ENCODE measurements at places on chromosomes 1 and 21.

GRCh38 chr1:39387452-39387851 is 104.0 kb upstream of the BMP8A start:
- DNase-seq: no peak

DNA sequence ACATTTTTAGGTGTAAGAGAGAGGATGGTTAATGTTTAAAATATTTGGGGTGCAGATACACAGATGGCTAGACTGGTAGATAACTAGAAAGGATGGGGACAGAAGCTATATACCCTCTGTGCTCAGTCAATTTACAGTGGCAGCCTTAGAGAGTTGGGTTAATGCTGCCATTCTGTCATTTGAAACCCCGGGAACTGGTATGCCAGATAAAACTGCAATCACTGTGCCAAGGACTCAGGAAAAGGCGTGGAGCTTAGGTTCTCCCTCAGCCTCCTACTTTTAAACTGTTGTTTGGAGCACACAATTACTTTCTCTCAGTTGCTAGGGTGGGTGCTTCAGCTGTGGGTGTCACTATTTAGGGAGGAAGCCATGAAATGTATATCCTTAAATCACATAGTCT is 90.0 kb upstream of the HNRNPU start:
- no peak for DNase-seq

DNA sequence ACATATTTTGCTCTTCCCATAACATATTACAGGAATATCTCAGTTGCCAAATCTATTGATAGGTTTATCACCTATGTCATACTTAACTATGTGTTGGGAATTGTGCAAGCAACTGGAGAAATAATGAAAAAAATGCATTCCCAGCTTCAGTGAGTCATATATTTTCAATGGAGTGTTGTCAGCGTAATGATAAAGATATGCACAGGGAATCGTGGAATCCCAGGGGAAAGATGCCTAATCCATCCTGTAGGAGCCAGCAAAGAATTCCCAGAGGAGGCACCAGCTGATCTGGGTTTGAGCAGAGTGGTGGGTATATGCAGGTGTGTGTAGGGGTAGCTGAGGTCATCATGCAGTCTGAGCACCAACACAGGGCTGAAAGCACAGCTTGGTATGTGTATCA is 213.3 kb upstream of the DAB1 start:
- no peak for DNase-seq

- no peak for DNase-seq
Measured at GRCh38 chr1:218298398-218298797, 13.3 kb downstream of the RRP15 start.

DNA sequence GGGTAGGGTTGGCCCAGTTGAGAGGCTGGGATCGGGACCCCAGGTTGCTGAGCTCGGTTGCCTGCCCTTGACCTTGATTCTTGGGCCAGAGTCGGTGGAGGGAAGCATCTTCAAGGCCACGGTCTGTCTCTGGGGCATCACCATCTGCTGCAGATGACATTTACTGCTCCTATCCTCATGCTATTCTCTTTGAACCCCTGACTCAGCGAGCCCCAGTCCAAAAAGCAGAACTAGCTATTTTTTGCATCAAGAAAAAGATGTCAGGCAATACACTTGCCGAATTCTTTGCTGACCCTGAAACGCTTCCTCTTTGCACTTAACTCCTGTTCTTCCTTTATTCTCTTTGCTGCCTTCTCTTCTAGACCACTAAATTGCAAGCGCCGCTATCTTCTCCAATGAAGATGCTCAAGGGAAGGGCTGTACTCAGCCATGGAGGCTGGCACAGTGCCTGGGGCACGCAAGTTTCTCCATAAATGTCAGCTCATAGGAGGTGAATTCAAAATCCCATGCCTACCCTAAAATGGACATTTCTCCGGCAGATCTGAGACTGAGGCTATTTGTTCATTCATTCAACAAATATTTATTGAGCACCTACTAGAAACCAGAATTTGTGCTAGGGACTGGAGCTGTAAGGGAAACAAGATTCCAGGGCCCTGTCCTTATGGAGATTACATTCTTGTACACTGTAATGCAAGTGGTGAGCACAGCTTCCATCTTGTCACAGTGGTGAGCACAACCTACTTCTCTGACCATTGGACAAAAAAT is 20.5 kb upstream of the CAPZB start:
- DNase-seq: peak; percentile 80

GRCh38 chr1:207848234-207848633 is 62.7 kb downstream of the CD34 start:
- DNase-seq: peak; percentile 89

- no peak for DNase-seq
Measured at GRCh38 chr21:24272521-24272938, 1334.8 kb downstream of the MRPL39 start.

GRCh38 chr21:45523411-45524101 is 18.7 kb downstream of the SLC19A1 start:
- DNase-seq: peak; percentile 46

GRCh38 chr1:177354247-177354646 is 183.5 kb downstream of the BRINP2 start:
- DNase-seq: no peak

GRCh38 chr1:92960395-92961130 is 699 bp downstream of the DIPK1A start:
- DNase-seq: peak; percentile 79

- no peak for DNase-seq
Measured at GRCh38 chr1:29134695-29135028, 11.0 kb upstream of the TMEM200B start.

- DNase-seq: no peak
Measured at GRCh38 chr1:171715813-171716251, 26.0 kb downstream of the VAMP4 start.

DNA sequence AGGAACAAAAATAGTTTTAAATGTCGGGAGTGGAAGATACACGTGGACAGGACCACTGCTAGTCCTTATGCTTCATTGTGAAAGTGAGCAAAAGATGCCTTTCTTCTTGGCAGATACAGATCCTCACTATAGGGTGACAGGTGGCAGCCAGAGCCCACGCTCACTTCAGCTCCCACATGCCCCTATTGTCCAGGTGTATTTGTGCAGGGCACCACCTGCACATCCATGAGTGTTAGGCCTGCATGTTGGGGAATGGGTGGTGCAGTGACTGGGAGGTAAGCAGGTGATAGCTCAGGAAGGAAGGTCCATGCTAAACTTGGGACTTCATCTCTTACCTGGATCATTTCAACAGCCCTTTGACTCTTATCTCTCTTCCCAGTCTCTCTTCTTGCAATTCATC is 27.4 kb downstream of the SLC5A9 start:
- no peak for DNase-seq

DNA sequence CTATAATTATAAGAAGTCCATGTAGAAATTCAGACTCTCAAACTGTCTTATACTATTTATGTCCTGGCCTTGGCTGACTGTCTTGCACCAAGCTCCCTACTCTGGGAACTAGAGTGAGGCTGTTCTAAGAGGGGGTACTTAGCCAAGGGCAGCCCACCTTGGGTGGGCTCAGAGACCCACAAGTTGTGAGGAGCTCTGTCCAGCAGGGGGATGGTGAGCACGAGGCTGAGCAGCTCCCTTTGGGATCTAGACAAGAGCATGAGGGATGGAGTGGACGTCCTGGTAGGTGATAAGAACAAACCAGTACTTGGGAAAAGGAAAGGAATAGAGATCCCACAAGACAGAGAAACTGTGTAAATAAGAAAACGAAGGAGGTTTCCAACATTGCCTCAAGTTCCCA is 127.1 kb upstream of the SLC44A3 start:
- no peak for DNase-seq

GRCh38 chr1:236021424-236022135 is 43.3 kb downstream of the NID1 start:
- DNase-seq: no peak

- DNase-seq: no peak
Measured at GRCh38 chr1:228902781-228903433, 167.6 kb downstream of the RHOU start.

DNA sequence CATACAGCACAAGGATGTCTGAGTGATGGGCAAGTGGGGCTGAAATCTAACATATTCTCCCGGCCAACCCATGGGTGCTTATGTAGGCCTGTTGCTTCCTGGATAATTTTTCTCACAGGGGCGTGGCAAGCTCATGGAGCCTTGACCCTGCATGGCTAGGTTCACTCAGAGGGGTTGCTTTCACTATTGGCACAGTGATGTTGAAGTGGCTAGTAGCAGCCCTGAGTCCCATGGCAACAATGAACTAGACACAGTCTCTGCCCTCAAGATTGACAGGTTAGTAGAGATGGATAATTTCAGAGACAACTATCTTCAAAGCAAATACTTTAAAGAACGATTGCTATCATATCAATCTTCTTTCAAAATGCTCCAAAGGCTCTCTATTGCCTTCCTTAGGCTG is 6.5 kb upstream of the MAB21L3 start:
- DNase-seq: no peak

DNA sequence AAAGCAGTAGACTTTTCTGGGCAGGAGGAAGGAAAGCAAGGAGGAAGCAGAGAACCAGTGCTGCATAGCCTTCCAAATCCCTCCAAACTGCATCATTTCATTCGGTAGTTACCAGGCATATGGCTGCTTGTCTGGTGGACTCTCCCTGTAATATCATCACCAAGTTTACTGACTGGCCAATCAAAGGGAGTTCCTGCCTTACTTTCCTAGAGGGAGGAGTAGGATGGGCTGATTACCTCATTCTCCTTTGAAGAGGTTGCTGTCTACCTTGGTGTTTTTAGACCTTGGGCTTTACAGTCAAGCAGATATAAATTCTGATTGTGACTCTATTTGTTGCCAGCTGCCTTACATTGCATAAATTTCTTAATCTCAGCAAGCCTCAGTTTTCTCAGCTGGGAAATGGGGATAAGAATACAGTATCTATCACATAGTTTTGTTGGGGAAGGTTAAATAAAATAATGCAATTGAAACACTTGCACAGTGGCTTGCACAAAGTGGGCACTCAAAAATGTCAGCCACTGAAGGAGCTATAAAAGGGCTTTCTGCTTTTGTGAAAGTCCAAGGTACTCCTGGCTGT is 297.3 kb upstream of the PROX1 start:
- no peak for DNase-seq

- no peak for DNase-seq
Measured at GRCh38 chr21:44551340-44551961, at the start of gene KRTAP10-2. Gene KRTAP10-2, minus strand, starts transcription at chr21:44551505. Its CDS starts 47 bp downstream, at chr21:44551458.

DNA sequence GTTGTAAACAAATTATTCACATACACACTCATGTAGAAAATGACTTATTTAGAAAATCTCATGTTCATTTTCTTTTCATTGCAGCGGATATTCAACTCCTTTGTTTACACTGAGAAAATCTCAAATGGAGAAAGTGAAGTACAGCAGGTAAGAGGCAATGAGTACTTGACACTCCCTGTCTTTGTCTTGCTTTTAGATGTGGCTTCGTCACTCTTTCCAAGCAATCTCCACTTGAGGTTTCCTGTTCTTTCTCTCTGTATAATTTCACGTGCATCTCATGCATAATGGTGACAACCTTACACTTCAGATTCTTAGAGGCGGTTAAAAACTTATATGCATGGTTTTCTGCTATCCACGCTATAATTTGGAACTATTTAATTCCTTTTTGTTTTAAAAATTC is 80.6 kb downstream of the CACHD1 start:
- DNase-seq: no peak

DNA sequence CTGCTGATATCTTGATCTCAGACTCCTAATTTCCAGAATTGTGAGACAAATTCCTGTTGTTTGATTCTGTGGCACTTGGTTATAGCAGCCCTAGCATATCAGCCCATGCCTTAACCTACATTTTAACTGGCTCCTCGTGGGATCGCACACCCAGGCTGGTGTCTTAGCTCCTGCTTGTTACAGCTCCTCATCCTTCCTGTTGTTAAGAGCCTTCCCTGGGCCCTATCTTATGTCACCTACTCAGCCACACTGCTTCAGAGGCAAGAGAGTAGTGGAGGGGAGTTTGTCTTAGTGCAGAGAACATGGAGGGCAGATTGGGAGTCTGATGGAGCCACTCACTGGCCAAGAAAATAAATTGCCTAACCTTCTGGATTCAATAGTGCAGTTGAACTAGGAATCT is 131.0 kb downstream of the ROR1 start:
- no peak for DNase-seq

- DNase-seq: peak; percentile 55
Measured at GRCh38 chr1:30916296-30916695, 7.7 kb upstream of the SDC3 start.

- no peak for DNase-seq
Measured at GRCh38 chr1:92877792-92878191, 46.0 kb downstream of the RPL5 start.

- no peak for DNase-seq
Measured at GRCh38 chr1:1291023-1291528, 10.8 kb downstream of the SCNN1D start.

DNA sequence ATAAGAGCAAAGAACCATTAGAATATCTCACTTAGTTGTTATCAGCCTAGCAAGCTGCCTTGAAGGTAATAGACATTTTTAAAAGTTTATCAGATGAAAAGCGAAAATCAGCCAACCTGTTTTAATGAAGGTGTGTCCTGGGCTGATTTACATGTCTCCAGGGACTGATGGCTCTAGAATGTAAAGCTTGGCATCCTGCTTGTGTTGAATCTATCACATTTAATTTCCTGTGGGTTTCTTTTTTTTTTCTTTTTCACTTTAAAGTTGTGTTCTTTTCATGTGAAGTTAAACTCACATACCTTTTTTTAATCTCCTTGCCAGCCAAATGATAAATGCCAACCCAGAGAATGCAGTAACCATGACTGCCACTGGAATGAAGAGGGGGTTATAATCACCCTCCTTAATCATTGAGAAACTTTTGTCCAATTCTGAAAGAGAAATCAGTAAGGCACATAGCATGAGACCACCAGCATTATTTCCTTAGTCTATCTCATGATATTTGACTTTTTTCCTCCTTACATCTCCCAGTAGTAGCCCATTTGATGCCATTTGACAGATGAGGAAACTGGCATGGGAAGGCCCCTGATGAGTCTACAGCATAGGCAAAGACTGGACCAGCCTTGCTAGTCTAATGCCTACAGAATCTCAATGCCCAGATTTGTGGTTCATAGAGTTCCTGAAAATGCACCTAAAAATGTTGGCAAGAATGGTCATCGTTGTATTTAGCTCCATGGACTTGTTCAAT is 10.0 kb downstream of the SELL start:
- no peak for DNase-seq

DNA sequence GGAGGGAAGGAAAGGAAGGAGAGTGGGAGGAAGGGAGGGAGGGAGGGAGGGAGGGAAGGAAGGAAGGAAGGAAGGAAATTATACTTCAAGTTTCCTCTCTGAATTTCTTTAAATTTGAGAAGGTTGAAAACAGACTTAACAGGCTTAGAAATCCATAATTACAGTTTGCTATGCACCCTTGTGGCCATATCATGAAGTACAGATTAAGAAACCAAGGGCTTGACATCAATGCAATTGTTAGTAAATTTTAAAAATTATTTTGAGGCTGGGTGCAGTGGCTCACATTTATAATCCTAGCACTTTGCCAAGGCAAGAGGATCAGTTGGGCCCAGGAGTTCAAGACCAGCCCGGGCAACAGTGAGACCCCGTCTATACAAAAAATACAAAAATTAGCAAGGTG is 14.4 kb downstream of the ANP32E start:
- DNase-seq: no peak

DNA sequence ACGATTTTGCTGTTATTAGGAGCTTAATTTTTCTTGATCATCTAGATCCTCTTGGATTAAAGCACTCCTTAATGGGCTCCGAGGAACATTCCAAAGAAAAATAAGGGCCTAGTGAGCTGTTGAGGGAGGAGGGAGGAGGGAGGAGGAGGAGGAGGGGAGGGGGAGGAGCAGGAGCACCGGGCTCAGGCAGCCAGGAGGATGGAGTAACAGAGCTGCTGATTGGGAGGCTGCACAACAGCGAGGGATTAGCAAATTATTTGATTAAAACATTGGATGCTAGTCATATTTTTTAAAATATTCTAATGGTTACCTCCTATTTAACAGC is 302.1 kb upstream of the RRP15 start:
- no peak for DNase-seq

GRCh38 chr1:19229229-19229628 is 19.2 kb upstream of the UBR4 start:
- no peak for DNase-seq

Measured in cardiac septum (tissue), 1 donor.